ENCODE measurements at places on chromosomes 7 and 10.
A peak's percentile ranks its signal among the peaks of the same experiment; 100 is the strongest.

GRCh38 chr10:91335147-91335546 lies 75.0 kb upstream of the HECTD2 start:
- DNase-seq, result no peak
- no peaks in the 10 kb centered on the region for H3K36me3 ChIP-seq
- no peak overlapping the region for H3K27ac ChIP-seq
- no peak overlapping the region for H3K4me3 ChIP-seq

DNA sequence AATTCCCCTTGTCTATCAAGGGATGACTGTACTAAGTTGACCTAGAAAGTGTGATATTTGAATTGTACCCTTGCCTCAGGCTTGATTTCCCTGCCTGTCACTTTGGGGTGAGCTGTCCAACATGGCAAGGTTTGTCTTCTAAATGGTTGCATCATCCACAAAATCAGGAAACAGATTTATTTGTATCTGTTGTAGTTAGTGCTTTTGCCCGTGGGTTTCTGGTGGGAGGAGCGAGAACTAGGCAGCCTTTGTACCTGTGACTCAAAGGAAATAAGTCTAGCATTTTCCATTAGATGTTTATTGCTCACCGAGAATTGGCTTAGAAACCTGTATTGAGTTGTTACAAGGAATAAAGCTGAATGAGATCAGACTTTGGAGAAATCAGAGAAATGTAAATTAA lies 650.8 kb downstream of the LRMDA start:
- H3K27ac ChIP-seq, result no peak overlapping the region
- H3K4me3 ChIP-seq, result no peak overlapping the region
- no peaks in the 10 kb centered on the region for H3K27me3 ChIP-seq

GRCh38 chr7:37440738-37441385 lies 7.8 kb downstream of the ELMO1 start:
- H3K27me3 ChIP-seq, result no peaks in the 10 kb centered on the region
- DNase-seq, result no peak
- H3K36me3 ChIP-seq, result no peaks in the 10 kb centered on the region
- peaks cover 13% of the 10 kb centered on the region for H3K4me1 ChIP-seq
- H3K27ac ChIP-seq, result no peak overlapping the region

DNA sequence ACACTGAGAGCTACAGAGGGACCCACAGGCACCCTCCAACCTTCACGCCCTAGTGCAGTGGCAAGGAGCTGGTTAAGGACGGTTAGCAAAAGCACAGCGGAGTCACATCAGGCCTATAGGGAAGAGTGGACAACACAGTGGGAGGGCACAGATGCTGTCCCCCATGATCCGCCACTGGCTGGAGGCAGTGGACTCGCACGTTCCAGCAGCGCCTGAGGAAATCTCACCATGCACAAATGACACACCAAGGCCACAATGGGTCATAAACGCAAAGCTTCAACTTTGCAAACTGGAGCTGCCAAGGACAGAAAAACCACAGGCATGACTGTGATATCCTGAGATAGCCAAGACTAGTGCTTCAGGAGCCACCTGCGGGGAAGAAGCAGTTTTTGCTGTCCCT lies 58.8 kb downstream of the GRB10 start:
- peaks cover 4% of the 10 kb centered on the region for H3K4me1 ChIP-seq
- H3K27ac ChIP-seq, result no peak overlapping the region
- peaks cover 2% of the 10 kb centered on the region for H3K36me3 ChIP-seq
- H3K27me3 ChIP-seq, result no peaks in the 10 kb centered on the region
- no peak overlapping the region for H3K4me3 ChIP-seq

DNA sequence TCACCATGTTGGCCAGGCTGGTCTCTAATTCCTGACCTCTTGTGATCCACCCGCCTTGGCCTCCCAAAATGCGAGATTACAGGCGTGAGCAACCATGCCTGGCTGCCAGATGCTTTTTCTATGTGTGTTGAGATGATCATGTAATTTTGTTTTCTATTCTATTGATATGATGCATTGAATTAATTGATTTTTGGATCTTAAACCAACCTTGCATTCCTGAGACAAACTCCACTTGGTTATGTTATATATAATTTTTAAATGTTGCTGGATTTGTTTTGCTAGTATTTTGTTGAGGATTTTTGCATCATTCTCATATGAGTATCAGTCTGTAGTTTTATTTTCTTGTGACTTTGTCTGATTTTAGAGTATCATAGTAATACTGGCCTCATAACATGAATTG lies 192.8 kb downstream of the ADK start:
- H3K36me3 ChIP-seq, result no peaks in the 10 kb centered on the region
- no peaks in the 10 kb centered on the region for H3K27me3 ChIP-seq
- no peak overlapping the region for H3K27ac ChIP-seq
- H3K4me1 ChIP-seq, result no peaks in the 10 kb centered on the region
- no peak for DNase-seq

DNA sequence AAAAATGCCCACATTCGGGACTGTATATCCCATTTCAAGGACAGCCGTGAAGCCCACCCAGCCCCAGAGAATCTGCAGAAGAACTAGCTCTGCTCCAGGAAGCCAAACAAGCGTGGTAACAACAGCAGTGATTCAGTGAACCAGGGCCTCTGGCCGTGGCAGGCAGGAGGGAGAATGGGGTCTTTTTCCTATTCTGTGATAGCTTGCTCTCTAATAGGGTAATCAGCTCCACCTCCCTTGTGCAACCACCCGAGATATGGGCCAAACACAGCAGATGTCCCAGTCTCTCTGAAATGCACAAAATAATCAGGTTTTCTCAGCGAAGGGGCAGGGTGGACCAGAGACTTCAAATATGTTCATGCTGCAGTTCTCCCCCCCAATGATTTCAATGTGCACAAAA lies 35.8 kb downstream of the CHST15 start:
- peaks cover 4% of the 10 kb centered on the region for H3K4me1 ChIP-seq
- no peak for DNase-seq
- H3K36me3 ChIP-seq, result no peaks in the 10 kb centered on the region
- no peaks in the 10 kb centered on the region for H3K27me3 ChIP-seq

- H3K4me3 ChIP-seq, result no peak overlapping the region
- no peaks in the 10 kb centered on the region for H3K4me1 ChIP-seq
- peaks cover 11% of the 10 kb centered on the region for H3K27me3 ChIP-seq
These were observed 5.4 kb upstream of the PTF1A start for GRCh38 chr10:23186697-23187096.

DNA sequence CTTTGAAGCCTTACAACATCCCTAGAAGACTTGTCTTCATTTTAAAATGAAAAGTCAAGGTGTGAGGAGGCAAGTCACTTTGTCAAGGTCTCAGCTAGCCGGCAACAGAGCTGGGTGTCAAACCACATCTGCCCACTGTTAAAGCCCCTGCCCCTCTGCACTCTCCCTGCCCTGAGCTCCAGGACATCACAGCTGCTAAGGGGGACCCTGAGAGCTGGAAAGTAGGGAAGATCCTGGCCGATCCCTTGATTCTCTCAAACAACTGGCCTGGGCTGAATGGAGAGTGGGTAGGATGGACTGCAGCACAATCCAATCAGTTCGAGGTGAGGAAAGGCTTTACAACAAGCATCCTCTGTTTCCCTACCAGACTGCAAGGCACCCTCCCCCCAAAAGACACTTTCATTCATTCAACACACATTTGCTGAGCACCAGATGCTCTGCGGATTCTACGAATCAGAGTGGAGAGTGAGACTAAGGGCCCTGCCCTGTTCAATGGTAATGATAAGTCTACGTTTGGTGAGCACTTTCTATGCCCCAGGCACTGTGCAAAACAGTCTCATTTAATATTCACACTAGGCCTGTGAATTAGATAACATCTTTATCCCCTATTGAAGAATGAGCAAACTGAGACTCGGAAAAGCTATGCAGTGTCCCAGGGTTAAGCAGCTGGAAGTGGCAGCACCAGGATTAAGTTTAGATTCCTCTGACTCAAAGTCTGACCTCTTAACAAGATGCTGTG lies 148.1 kb downstream of the HERPUD2 start:
- H3K4me1 ChIP-seq, result no peaks in the 10 kb centered on the region
- H3K27ac ChIP-seq, result no peak overlapping the region
- peaks cover 11% of the 10 kb centered on the region for H3K27me3 ChIP-seq

GRCh38 chr10:15369256-15370211 lies 1.6 kb downstream of the FAM171A1 start:
- no peak for DNase-seq
- no peak overlapping the region for H3K27ac ChIP-seq

DNA sequence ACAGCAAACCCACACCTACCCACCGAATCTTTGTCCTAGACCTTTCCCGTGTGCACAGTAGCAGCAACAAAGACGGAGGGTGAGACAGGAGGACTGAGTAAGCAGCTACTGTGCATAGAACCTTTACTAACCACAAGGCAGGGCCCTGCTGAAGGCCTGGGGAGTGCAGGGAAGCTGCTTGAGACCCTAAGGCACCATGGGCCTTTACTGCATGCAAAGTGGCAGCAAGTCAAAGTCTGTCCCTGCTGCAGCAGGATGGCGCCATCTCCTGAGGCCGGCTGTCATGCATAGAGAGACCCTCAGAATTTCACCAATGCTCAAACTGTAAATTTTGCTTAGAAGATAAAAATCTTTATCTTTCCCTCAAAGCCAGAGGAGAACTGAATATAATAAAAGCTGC lies 610.5 kb downstream of the ACTR3B start:
- no peak overlapping the region for H3K27ac ChIP-seq
- no peak for DNase-seq
- no peak overlapping the region for H3K4me3 ChIP-seq
- no peaks in the 10 kb centered on the region for H3K27me3 ChIP-seq

DNA sequence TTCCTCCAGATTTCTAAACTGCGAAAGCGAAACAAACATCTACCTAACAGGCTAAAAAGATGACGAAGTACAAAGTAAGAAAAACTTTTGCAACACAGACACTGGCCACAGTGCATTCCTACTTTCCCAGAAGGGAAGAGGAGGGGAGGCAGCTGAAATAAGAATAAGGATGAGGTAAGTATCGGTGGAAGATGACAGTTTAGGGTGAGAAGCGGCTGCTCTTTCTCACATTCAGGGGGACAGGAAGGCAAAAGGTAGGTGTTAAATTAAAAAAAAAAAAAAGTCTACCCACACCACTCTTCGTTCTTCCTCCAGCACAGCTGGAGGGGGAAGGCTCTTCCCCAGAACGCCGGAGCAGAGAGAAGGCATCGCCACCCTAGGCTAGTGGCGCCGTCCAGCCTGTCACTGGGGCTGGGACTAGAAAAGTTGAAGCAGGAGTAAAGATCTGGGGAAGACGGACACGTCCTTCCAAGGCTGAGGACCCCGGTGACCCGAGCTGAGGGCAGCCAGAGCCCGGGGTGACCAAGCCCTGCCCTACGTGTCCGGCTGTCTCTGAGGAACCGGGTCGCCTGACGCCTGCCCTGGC lies 846 bp downstream of the DNAJC1 start:
- peak overlapping the region; percentile 86 for H3K4me3 ChIP-seq
- no peaks in the 10 kb centered on the region for H3K27me3 ChIP-seq
- H3K27ac ChIP-seq, result peak overlapping the region; percentile 85
- DNase-seq, result no peak
- H3K36me3 ChIP-seq, result no peaks in the 10 kb centered on the region
- H3K4me1 ChIP-seq, result peaks cover 1% of the 10 kb centered on the region

- no peak overlapping the region for H3K4me3 ChIP-seq
- no peak for DNase-seq
- H3K27me3 ChIP-seq, result no peaks in the 10 kb centered on the region
- H3K27ac ChIP-seq, result no peak overlapping the region
- H3K36me3 ChIP-seq, result peaks cover 24% of the 10 kb centered on the region
- peaks cover 3% of the 10 kb centered on the region for H3K4me1 ChIP-seq
These were observed 52.0 kb downstream of the KLRG2 start for GRCh38 chr7:139431459-139431858.

GRCh38 chr7:41885078-41885477 lies 182.2 kb upstream of the INHBA start:
- peaks cover 2% of the 10 kb centered on the region for H3K4me1 ChIP-seq
- H3K36me3 ChIP-seq, result no peaks in the 10 kb centered on the region
- no peak overlapping the region for H3K27ac ChIP-seq

GRCh38 chr10:132604686-132605085 lies 67.1 kb downstream of the INPP5A start:
- no peaks in the 10 kb centered on the region for H3K4me1 ChIP-seq
- no peak for DNase-seq
- H3K4me3 ChIP-seq, result no peak overlapping the region
- no peak overlapping the region for H3K27ac ChIP-seq

GRCh38 chr7:138342990-138343389 lies 117.1 kb upstream of the TRIM24 start:
- H3K4me3 ChIP-seq, result no peak overlapping the region
- H3K27me3 ChIP-seq, result no peaks in the 10 kb centered on the region
- H3K36me3 ChIP-seq, result no peaks in the 10 kb centered on the region
- no peak for DNase-seq
- no peaks in the 10 kb centered on the region for H3K4me1 ChIP-seq
- H3K27ac ChIP-seq, result no peak overlapping the region

Data from neuronal stem cell (in vitro differentiated cells).